ENCODE measurements at places on chromosomes 11 and 22.

GRCh38 chr11:127711748-127712147 lies 711.2 kb upstream of the KIRREL3 start:
- no peak for DNase-seq

GRCh38 chr11:90699791-90700400 lies 477.0 kb upstream of the CHORDC1 start:
- no peak for DNase-seq

DNA sequence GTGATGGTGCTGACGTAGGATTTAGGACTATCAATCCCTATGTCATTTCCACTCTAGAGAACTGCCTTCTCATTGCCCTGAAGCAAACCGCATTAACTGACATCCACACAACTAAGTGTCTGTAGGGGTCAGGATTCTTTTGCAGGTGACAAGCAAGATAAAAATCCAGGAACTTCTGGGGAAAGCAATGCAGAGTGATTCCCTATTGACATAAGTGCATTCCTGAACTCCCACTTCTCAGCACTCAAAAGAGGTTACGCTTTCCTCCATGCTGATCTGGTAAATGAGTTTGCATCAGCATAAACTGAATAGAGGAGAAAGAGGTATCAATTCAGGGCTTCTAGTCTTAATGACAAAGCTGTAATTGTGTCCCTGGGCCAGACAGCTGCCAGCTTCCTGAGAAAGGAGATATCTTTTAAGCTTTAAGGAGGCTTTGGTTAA lies 224.6 kb upstream of the ISX start:
- no peak for DNase-seq

DNA sequence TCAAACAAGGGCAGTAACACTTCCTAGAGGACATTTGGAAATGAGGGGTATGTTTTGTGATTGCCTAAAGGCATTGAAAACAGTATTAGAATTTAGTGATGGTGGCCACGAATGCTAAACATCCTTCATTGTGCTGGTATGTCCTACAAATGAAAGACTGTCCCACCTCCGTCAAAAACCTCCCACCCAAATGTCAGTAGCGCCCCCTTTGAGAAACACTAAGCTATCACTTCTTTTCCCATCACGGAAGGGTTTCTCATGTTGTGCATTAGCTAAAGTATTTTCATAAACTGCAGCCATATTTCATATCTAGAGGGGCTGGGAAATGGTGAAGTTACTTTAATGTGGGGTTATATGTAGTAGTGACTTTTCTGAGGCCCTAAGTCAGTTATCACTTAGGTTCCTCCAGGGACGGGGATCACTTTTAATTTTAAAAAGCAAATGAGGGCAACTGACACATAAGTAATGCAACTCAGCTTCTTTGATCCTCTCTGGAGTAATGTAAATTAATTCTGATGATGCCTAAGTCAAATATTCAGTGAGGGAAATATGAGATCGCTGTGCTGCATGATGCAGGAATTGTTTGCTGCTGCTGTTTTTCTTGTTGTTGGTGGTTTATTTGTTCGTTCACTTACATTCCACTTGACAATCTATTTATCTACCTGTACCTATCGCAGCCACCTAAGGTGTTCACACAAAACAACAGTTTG lies 1403.4 kb upstream of the TENM4 start:
- no peak for DNase-seq

- DNase-seq = no peak
These were observed 53.2 kb upstream of the BID start for GRCh38 chr22:17827466-17827865.

- DNase-seq = no peak
These were observed 775.0 kb upstream of the API5 start for GRCh38 chr11:42536611-42537360.

DNA sequence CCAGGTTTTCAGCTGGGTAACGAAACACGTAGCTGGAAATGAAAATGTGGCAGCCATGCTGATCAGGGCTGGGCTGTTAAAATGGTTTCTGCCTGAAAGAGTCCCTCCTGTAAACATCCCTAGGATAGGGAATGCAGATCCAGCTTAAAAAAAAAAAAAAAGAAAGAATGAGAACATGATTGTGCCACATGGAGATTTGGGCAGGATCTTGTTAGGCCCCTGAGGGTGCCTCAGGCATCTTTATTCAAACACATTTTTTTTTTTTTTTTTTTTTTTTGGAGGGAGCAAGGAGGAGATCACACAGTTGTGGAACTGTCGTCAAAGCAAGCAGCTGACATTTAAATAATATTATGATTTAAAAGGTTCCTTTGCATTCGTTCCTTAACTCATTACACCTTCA lies 900.3 kb downstream of the OPCML start:
- no peak for DNase-seq

DNA sequence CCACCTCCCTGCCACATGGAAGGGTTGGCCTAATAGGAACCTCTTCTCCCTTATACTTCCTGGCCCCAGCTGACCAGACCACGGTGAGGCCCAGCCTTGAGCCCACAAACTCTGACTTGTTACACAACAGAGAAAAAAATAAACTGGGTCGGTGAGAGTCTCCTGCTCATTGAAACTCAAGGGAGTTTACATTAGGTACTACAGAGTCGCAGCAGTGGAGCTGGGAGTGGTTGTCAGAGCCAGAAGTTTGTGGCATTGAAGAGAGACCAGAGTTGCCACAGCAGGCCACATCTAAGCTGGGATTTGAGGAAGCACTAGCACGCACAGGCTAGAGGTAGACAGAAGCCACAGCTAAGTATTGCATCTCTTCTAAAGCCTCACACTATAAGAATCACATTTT lies 296.2 kb downstream of the DDX10 start:
- DNase-seq = no peak

DNA sequence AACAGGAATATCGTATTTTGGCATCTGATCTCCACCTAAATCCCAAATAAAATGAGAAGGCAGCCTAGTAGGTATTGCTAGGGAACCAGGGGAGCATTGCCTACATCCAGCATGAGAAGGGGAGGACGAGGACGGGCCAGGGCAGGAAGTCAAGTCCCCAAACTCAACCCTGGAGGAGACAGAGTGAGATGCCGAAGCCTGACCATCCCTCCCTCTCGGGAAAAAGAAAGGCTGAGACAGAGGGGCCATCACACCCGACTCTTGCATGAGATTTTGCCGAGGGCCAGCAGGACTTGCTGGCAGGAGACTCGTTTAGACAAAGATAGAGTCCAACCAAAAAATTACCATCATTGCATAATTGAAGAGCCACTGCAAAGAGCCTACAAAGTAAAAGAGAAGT lies 50.2 kb upstream of the SPATA19 start:
- DNase-seq = no peak

DNA sequence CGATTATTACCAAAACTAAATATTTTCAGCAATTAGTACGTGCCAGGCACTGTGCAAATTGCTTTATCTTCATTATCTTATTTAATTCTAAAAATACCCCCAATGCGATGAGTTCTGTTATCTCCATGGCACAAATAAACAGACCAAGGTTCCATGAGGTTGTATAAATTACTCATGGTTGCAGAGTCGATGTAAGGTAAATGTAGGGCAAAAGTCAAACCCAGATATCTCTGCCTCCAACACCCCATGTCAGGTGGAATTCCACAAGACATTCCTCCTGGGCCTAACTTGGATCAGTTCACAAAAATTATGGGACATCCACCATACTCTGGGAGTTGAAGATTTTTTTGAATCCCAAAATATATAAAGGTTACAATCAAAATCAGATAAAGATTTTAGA lies 43.7 kb downstream of the ISX start:
- no peak for DNase-seq

DNA sequence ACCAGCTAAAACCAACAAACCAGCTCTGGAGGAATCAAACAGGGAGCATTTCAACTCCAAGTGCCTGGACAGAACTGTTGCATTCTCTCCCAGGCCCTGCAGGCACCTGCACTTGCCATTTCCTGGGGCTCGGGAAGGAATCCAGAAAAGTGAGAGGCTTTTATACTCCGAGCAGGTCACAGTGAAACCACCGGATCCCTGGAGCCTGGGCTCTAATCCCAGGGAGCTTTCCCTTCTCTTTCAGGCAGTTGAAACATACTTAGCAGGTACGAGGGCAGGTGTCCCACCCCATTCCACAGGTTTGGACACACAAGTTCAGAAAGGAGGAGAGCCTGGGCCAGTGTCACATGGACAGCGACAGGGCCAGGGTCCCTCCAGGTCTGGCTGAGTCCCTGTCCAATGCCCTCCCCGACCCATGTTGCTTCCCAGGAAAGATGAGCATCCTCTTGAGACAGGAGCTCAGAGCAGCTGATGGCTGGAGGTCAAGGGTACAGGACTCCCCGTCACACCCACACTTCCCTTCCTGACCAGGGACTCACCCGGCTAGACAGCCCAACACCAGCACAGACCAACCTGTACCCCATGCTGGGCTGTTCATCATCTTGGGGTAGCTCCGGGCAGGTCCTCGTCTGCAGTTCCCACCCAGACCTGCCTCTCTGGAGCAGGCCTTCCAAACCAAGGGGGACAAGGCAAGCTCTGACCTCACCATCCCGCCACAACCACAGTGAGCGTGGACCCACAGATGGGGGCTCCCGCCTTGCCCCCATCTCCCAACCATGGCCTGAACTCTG lies 49.9 kb upstream of the CD5 start:
- DNase-seq = no peak

DNA sequence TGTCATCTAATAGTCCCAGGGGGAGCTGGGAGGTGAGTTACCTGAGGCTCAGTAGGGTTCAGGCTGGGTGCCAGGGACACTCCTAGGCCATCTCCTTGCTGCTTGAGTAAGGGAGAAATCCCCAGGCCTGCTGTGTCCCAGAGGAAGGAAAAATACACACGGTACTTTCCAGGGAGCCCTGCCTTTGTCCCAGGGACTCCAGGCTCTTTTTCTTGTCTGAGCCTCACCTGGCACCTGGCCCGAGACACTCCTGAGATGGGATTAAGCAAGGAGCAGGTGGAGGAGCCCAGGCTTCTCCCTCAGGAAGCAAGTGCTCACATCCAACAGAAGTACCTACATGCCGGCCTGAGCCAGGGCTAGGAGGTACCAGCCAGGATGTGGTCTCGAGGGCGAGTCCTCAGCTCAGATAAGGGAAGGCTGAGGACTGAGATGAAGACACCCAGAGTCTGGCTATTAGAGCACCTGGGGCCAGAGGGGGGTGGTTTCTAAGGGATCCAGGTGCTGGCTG lies 899 bp upstream of the KLHDC7B start:
- no peak for DNase-seq

DNA sequence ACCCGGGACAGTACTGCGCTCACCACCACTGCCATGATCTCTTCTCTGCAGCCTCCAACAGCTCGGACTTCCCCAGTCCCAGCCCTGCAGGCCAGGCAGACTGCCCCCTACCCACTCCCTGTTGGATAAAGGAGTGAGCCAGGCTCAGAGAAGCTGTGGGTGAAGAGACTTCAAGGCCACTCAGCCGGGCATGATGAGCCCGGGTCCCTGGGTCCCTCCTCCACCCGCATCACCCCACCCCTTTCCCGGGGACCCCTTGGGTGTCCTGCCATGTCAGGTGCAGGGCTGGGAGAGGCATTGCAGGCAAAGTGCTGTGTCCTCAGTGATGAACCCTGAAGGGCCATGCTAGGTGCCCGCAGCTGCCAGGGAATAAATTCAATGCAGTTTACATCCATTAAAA lies 14.5 kb downstream of the LSP1 start:
- DNase-seq = no peak

- no peak for DNase-seq
These were observed 1.1 kb upstream of the LRRC75B start for GRCh38 chr22:24593836-24594568.

DNA sequence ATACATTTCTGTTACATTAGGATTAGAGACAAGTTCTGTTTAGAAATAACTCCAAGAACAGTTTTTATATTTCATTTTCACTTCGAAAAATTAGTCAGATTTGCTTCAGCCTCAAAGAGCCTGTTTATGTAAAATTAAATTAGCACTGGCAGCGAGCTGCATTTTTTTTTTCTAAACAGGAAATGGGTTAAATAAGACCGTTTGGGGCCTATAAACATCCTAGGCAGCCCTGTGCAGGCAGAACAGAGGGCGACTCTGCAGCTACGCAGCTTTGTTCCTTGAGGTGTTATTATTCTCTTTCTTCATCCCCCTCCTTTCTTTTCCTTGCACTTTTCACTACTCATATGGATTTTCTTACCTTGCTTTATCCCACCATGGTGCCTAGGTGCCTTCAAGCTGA lies 48.7 kb downstream of the CWC15 start:
- DNase-seq = no peak

- DNase-seq = no peak
These were observed 5.0 kb downstream of the SIGIRR start for GRCh38 chr11:409600-410483.

- no peak for DNase-seq
These were observed 619.8 kb downstream of the JRKL start for GRCh38 chr11:97009613-97010012.

- no peak for DNase-seq
These were observed 2.2 kb downstream of the DYNC2H1 start for GRCh38 chr11:103111400-103111799.

- no peak for DNase-seq
These were observed 871 bp upstream of the SEZ6L start for GRCh38 chr22:26168330-26168851.

GRCh38 chr22:20550851-20551744 lies 43.7 kb downstream of the MED15 start:
- DNase-seq = no peak

DNA sequence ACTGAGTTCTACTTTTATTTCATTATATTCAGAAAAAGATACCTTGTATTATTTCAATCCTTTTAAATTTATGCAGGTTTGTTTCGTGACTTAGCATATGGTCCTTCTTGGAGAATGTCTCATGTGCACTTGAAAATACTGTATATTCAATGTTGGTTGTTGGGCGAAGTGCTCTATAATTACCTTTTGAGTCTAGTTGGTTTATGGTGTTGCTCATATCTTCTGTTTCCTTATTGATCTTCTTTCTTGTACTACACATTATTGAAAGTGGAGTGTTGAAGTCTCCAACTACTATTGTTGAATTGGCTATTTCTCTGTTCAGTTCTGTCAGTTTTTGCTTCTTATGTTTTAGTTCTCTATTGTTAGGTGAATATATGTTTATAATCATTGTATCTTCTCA lies 90.4 kb downstream of the KCNQ1OT1 start:
- DNase-seq = no peak

DNA sequence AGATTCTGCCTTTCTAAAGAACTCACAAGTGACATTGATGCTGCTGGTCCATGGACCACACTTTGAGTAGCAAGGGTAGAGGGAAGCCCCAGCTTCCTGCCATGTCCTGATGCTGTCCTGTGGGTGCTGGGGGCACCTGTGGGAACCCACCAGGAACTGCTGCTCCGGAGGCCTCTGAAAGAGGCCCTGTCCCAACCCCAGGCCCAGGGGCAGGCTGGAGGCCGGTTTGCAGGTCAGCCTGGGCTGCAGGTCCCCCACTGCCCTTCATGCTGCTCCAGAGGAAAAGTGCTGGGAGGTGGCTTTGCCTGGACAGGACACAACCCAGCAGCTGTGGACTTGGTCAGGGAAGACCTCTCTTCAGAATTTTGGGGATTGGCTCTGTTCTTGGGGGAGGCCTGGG lies 44.8 kb upstream of the SLC22A12 start:
- no peak for DNase-seq

DNA sequence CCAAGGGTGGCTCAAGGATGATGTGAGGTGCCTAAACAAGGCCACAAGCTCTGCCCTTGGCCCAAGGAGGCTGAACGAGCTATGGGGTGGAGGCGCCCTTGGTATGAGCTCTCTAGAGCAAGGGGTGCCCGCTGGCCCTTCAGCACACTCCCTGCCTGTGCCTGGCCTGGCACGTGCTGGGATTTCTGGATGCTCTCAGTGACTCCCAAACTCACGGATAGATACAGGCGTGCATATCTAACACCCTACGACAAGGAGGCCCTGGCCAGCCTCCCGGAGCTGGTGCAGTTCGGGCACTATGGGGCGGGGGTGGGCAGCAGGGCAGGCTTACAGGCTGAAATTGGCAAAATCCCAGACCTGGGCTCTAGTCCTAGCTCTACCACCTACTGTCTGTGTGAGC lies 30.6 kb downstream of the SCUBE1 start:
- DNase-seq = no peak

- DNase-seq = no peak
These were observed 20.6 kb downstream of the BCO2 start for GRCh38 chr11:112195951-112196351.
